ENCODE measurements at places on chromosomes 1 and 21. TPM values are rescaled to one million over a fixed set of nuclear protein-coding genes. Genes with fewer than 3 reads are reported as not detected.

DNA sequence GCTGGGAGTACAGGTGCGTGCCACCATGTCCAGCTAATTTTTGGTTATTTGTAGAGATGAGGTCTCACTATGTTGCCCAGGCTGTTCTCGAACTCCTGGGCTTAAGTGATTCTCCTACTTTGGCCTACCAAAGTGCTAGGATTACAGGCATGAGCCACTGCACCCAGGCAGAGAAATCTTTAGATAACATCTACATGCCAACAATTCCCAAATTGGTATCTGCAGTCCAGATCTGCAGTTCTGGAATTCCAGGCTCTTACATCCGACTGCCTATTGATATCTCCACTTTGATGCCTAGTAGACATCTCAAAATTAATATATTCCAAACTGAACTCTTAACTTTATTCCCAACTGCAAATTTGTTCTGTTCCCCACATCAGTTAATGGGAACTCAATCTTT is 23.3 kb downstream of the INAVA start:
- no peaks in the 10 kb centered on the region for H3K27me3 ChIP-seq
- no peaks in the 10 kb centered on the region for H3K36me3 ChIP-seq

DNA sequence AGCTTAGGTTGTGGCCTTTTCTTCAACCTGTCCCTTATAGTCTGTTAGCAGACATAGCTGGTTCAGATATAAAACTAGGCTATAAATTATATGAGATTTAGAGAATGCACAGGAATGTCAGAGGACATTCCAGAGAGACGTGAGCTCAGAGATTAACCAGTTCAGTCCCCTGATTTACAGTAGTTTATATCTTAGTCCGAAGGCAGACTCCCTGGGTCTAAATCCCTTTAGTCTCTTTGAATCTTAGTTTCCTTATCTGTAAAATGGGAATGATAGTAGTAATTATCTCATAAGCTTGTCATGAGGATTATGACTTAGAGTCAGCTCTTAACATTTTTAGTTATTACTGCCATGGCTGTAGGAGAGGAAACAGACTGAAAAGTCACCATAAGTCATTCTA is 45.5 kb upstream of the PLXNA2 start:
- no peak for DNase-seq
- H3K4me1 ChIP-seq = no peaks in the 10 kb centered on the region
- no peaks in the 10 kb centered on the region for H3K36me3 ChIP-seq
- H3K27me3 ChIP-seq = peaks cover 54% of the 10 kb centered on the region
- no peak overlapping the region for H3K4me3 ChIP-seq

DNA sequence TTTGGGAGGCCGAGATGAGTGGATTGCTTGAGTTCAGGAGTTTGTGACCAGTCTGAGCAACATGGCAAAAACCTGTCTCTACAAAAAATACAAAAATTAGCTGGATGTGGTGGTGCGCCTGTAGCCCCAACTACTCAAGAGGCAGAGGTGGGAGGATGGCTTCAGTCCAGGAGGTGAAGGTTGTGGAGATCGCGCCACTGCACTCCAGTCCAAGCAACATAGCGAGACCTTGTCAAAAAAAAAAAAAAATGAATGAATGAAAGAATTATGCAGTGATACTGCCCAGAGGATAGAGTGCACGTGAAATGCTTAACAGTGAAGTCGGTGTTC is 429 bp upstream of the DPH2 start:
- peaks cover 29% of the 10 kb centered on the region for H3K36me3 ChIP-seq
- H3K27ac ChIP-seq = no peak overlapping the region
- no peak for DNase-seq
- peak overlapping the region; percentile 15 for H3K4me3 ChIP-seq

DNA sequence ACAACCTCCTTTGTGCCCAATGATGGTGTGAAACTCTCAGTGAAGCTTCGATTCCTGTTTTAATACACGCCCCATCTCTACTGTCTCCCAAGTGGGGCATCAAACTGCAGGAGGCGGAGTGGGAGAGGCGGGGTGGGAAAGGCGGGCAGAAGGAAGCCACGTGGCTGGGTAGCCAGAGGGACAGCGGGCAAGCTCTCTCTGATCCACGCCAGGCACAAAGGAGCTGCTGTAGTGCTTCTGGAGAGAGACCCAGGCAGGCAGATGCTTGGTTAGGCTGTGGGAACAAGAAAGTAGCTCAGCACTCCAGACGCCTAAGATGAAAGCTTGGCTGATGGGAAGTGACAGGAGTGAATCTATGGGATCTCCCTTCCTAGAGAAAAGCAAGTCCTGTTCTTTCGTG is 25.7 kb downstream of the TRIM67 start:
- H3K27me3 ChIP-seq = peaks cover 18% of the 10 kb centered on the region
- H3K27ac ChIP-seq = no peak overlapping the region
- 0 out of 2 replicates have a peak, but pooled peaks cover 2% of the 10 kb centered on the region for H3K4me1 ChIP-seq

DNA sequence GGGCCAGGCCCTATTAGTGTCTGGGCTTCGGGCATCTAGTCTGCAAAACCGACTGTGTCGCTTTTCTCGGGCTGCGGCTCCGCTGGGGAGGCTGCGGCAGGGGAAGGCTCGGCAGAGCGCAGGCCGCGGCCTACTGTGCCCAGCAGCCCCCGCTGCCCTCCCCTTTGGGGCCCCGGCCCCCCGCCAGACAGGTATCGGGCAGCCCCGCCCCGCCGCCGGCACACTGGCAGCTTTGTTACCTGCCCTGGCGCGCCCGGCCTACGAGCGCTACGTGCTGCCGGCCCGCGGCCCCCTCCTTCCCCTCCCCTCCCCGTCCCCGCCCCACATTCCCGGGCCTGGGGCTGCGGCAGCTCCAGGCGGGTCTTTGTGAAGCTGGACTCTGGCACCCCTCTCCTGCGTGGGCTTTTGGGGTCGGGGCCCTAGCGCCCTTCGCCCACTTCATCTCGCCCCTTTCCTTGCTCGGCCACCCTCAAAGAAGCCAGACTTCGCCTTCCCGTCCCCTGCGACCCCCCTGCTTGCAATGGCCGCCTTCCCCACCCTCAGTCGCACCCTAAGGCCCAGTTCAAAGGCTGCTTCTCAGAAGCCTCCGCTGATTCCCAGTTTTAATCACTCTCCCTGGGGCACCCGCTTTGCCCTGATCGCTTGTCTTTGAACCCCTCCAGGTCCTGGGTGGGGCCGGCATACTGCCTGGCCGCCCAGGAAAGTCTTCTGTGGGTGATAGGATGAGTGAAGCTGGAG is 48.9 kb upstream of the SLC2A1 start:
- peak overlapping the region; percentile 94 for H3K27ac ChIP-seq
- H3K27me3 ChIP-seq = no peaks in the 10 kb centered on the region
- H3K4me3 ChIP-seq = peak overlapping the region; percentile 34
- DNase-seq = no peak
- peaks cover 74% of the 10 kb centered on the region for H3K4me1 ChIP-seq

GRCh38 chr1:86468501-86468977 is at the start of gene CLCA1:
TSS of gene CLCA1 (plus strand) at chr1:86468927. CDS start at chr1:86468972, 45 bp downstream.
- no peak within 1 kb of the TSS for H3K27ac ChIP-seq
- H3K36me3 ChIP-seq = no peaks in the 10 kb centered on the region
- H3K4me3 ChIP-seq = no peak within 1 kb of the TSS
- no peak for DNase-seq
- no peaks in the 10 kb centered on the region for H3K27me3 ChIP-seq

DNA sequence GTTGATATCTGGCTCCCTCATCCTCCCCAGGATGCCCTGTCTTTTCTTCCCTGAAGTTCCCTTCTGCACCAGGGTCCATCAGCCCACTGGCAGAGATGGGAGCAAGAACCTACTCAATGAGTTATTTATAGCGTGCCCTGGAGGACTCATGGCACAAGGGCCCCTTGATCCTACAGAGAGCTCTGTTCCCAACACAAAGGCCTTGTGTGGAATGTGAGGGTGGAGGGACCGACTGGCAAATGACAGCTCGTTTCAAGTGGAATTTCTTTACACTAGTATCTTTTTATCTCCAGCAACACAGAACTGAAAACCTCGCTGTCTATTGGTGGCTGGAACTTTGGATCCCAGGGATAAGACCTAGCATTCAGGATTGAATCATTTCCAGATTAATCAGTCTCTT is 22.4 kb downstream of the CHI3L2 start:
- H3K36me3 ChIP-seq = no peaks in the 10 kb centered on the region
- no peak overlapping the region for H3K27ac ChIP-seq

GRCh38 chr1:193741228-193741627 is 554.8 kb upstream of the B3GALT2 start:
- no peaks in the 10 kb centered on the region for H3K36me3 ChIP-seq
- no peak overlapping the region for H3K4me3 ChIP-seq
- DNase-seq = no peak
- no peaks in the 10 kb centered on the region for H3K27me3 ChIP-seq
- H3K4me1 ChIP-seq = no peaks in the 10 kb centered on the region

DNA sequence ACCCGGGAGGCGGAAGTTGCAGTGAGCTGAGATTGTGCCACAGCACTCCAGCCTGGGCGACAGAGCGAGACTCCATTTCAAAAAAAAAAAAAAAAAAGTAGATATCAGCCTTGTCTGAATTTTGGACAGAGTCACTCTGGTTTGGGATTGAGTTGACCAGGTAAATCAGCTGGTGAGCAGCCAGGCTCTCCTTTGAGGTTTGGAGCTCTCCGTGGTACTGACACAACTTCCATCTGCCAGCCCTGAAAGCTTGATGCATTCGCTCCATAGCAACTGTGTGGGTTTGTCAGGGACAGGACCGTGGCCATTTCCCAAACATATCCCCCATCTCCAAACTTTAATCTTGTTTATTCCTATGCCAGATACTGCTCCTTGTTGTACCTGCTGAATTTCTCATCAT is 155.2 kb downstream of the DMRTA2 start:
- DNase-seq = no peak
- no peak overlapping the region for H3K4me3 ChIP-seq
- no peaks in the 10 kb centered on the region for H3K27me3 ChIP-seq
- no peaks in the 10 kb centered on the region for H3K36me3 ChIP-seq
- H3K27ac ChIP-seq = no peak overlapping the region

DNA sequence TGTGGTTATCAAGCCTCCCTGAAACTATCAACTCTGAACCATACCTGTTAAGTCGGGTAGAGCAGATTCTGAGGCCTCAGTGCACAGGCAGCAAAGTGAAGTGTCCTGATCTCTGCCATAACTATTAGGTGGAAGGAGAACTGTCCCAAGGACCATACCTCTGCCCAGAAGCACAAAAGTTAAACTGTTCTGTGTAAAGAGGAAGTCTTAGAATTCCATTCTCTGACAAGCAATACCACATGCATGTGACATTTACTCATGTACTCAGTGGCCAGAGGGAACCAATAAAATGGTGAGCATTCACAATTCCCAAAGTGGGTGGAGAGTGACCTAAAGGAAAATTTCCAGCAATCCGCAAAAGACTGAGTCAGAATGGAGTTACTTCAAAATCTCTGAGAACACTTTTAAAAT is 61.0 kb downstream of the TOR3A start:
- H3K4me3 ChIP-seq = peak overlapping the region; percentile 56
- H3K4me1 ChIP-seq = peaks cover 37% of the 10 kb centered on the region

Gene CELSR2
- total RNA-seq = 17.1 TPM

Gene IPO9
- total RNA-seq = 80.6 TPM

Gene WNT9A
- total RNA-seq = 5.6 TPM

Gene SYT2
- total RNA-seq = not detected

Gene TBX15
- total RNA-seq = not detected

Measured in HCT116 (cell line).